Esophagus muscularis mucosa (tissue), 4 donors: ENCODE measurements at places on chromosomes 12 and 14. TPM values are rescaled to one million over a fixed set of nuclear protein-coding genes. Genes with fewer than 3 reads are reported as not detected.

DNA sequence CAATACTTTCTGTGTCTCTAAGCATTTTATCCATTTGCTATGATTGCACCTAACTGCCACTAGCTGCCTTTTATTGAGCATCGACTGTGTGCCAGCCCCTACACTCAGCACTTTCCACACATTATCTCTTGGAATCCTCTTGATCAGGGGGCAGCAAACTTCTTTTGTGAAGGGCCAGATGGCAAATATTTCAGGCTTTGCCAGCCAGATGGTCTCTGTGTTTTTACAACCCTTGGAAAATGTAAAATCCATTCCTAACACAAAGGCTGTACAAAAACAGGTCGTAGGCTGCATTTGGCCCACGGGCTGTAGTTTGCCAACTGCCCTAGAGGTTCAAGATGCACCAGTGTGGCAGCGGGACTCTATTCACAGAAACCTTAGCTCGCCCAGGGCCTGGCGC, 19.5 kb downstream of the FOXN4 start:
- no peak for DNase-seq
- no peaks in the 10 kb centered on the region for H3K27me3 ChIP-seq
- no peak overlapping the region for H3K27ac ChIP-seq
- no peaks in the 10 kb centered on the region for H3K36me3 ChIP-seq
- peaks cover 20% of the 10 kb centered on the region for H3K4me1 ChIP-seq

GRCh38 chr14:67396381-67396970, 15.5 kb downstream of the PLEK2 start:
- no peaks in the 10 kb centered on the region for H3K36me3 ChIP-seq
- no peak overlapping the region for H3K27ac ChIP-seq
- no peaks in the 10 kb centered on the region for H3K4me1 ChIP-seq
- H3K4me3 ChIP-seq = no peak overlapping the region
- H3K27me3 ChIP-seq = peaks cover 6% of the 10 kb centered on the region

- no peaks in the 10 kb centered on the region for H3K36me3 ChIP-seq
- no peak overlapping the region for H3K4me3 ChIP-seq
- peaks cover 6% of the 10 kb centered on the region for H3K27me3 ChIP-seq
- no peaks in the 10 kb centered on the region for H3K4me1 ChIP-seq
- DNase-seq = no peak
- no peak overlapping the region for H3K27ac ChIP-seq
Measured at GRCh38 chr12:49304161-49304560, 9.2 kb downstream of the PRPH start.

- no peaks in the 10 kb centered on the region for H3K36me3 ChIP-seq
- H3K4me1 ChIP-seq = peaks cover 5% of the 10 kb centered on the region
- H3K27ac ChIP-seq = no peak overlapping the region
- H3K4me3 ChIP-seq = no peak overlapping the region
- H3K27me3 ChIP-seq = no peaks in the 10 kb centered on the region
- DNase-seq = no peak
Measured at GRCh38 chr14:49051328-49052060, 534.7 kb downstream of the RPS29 start.

GRCh38 chr12:111445726-111446581, 40.2 kb downstream of the SH2B3 start:
- DNase-seq = peak; percentile 86
- no peak overlapping the region for H3K4me3 ChIP-seq
- H3K4me1 ChIP-seq = peaks cover 94% of the 10 kb centered on the region
- H3K27ac ChIP-seq = peak overlapping the region; percentile 66
- H3K36me3 ChIP-seq = peaks cover 87% of the 10 kb centered on the region
- H3K27me3 ChIP-seq = no peaks in the 10 kb centered on the region

DNA sequence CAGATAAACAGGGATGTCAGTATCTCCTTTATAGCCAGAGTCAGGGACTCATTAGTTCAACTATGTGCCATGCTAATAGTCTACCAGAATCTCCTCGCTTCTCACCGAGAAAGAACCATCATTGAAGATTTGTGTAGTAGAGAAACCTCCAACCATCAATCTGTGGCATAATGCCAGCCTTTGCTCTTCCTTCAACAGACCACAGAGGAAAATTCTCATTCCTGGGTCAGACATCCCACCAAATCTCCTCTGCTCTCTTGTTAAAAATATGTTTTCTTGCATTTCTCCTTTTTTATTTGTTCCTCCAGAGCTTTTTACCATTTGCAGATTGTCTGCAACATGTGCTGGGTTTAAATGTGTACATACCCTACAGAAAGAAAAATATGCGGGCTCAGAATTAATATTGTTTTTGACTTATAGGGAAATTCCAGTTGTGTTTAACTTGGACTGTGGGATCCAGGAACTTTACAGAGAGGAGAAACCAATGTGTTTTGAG, 64.9 kb downstream of the LLPH start:
- no peak overlapping the region for H3K27ac ChIP-seq
- no peaks in the 10 kb centered on the region for H3K27me3 ChIP-seq
- no peaks in the 10 kb centered on the region for H3K4me1 ChIP-seq
- H3K4me3 ChIP-seq = no peak overlapping the region
- no peaks in the 10 kb centered on the region for H3K36me3 ChIP-seq

DNA sequence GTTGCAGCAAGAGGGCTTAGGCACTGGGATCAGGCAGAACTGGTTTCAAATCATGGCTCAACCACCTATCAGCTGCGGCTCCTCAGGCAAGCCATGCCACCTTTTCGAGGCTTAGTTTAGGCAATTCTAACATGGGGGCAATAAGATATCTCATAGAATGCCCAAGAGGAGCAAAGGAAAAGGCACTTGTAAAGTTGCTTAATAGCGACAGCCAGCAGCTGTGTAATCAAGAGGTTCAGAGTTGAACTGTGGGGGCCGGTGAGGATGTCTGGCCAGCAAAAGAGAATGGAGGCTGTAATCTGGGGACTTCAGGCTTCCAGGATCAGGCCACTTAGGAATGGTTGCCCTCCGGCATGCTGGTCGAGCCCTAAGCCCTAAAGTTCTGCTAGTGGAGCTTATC, 3.0 kb upstream of the TCHP start:
- H3K4me1 ChIP-seq = peaks cover 25% of the 10 kb centered on the region
- H3K27me3 ChIP-seq = peaks cover 5% of the 10 kb centered on the region
- DNase-seq = no peak
- no peak overlapping the region for H3K27ac ChIP-seq
- no peaks in the 10 kb centered on the region for H3K36me3 ChIP-seq

DNA sequence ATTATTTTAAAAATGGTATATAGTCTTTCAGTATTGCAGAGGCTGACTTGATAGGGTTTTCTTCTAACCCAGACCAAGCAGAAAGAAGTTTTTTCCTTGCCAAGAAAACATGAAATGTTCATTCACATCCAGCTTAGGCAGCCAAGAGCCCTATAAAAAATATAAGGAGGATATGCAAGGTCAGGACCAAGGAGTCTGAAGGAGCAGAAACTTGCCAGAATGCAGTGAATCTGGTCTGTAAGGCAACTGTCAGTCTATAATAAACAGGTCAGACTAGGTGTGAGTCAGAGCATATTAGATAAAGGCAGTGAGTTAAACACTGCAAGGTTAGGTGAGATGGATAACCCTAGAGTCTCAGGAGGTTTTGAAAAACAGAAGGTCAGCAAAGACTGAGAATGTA, 645.5 kb downstream of the C12orf50 start:
- H3K4me1 ChIP-seq = no peaks in the 10 kb centered on the region
- no peak overlapping the region for H3K27ac ChIP-seq
- no peak overlapping the region for H3K4me3 ChIP-seq
- H3K36me3 ChIP-seq = no peaks in the 10 kb centered on the region
- no peak for DNase-seq

- no peaks in the 10 kb centered on the region for H3K36me3 ChIP-seq
- H3K4me1 ChIP-seq = no peaks in the 10 kb centered on the region
- no peak overlapping the region for H3K27ac ChIP-seq
- DNase-seq = no peak
Measured at GRCh38 chr12:51522696-51523095, 68.3 kb upstream of the SCN8A start.

GRCh38 chr12:7241404-7242005, 52.0 kb downstream of the PEX5 start:
- H3K36me3 ChIP-seq = no peaks in the 10 kb centered on the region
- no peak overlapping the region for H3K4me3 ChIP-seq
- H3K4me1 ChIP-seq = no peaks in the 10 kb centered on the region
- no peak for DNase-seq
- no peaks in the 10 kb centered on the region for H3K27me3 ChIP-seq

DNA sequence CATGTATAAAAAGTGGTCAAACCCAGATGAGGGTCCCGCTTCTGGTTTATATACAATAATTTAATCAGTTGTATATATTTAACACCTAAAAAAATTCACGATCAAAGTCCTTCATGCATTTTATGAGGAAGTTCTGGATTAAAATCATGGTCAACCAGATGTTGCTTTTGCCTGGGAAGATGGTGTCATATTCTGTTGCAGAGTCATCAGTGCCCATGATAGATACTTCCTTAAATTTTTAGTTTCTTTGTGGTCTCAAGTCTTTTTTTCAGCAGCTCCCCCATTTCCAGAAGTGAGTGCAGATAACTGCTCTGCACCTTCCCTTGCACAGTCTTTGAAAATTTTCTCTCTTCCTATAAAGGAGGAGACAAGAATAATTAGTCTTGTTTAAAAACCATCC, 16.1 kb downstream of the ERP29 start:
- H3K27me3 ChIP-seq = no peaks in the 10 kb centered on the region
- DNase-seq = no peak
- H3K27ac ChIP-seq = no peak overlapping the region
- H3K36me3 ChIP-seq = peaks cover 70% of the 10 kb centered on the region

DNA sequence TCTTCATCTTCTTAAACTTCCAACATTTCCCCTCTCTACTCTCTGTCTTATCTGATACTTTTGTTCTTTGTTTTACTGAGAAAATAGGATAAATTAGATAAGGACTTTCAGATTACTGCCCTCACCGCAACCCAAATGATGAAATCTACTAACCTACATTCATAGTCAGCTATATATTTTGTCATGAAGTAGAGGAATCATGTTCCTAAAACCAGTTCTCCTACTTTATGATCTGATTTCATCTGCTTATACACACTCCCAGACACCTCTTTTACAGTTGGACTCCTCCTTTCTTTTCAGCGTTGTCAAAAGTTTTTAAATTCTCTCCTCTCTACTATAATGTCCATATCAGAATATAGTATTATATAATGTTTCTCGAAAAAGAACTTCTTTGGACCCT, 29.7 kb downstream of the MGAT4C start:
- H3K27ac ChIP-seq = no peak overlapping the region
- H3K4me1 ChIP-seq = no peaks in the 10 kb centered on the region
- H3K4me3 ChIP-seq = no peak overlapping the region
- no peak for DNase-seq
- H3K27me3 ChIP-seq = no peaks in the 10 kb centered on the region
- no peaks in the 10 kb centered on the region for H3K36me3 ChIP-seq

GRCh38 chr12:45353944-45354343, 138.0 kb downstream of the ANO6 start:
- DNase-seq = no peak
- H3K4me3 ChIP-seq = no peak overlapping the region
- no peaks in the 10 kb centered on the region for H3K27me3 ChIP-seq
- no peak overlapping the region for H3K27ac ChIP-seq
- H3K4me1 ChIP-seq = peaks cover 71% of the 10 kb centered on the region

DNA sequence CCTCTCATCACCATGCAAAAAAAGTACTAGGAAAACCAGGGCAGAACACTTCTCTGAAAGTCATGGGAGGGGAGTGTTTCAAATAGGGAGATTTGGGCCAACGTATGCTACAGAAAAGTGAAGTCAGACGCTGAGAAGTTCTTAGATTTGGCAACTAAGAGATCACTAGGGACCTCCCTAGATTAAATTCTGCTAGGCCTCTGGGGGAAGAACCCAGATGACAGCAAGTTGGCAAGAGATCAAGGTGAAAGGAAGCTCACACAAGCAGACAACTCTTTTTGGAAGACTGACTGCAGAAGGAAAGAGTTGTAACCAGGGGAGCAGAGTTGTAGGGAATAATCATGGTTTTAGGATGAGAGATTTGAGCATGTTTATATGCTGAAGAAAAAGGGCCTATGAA, 20.7 kb downstream of the IQSEC3 start:
- DNase-seq = no peak
- no peaks in the 10 kb centered on the region for H3K36me3 ChIP-seq
- H3K4me3 ChIP-seq = no peak overlapping the region
- no peaks in the 10 kb centered on the region for H3K27me3 ChIP-seq
- no peaks in the 10 kb centered on the region for H3K4me1 ChIP-seq

GRCh38 chr12:71727958-71728357, 26.7 kb upstream of the RAB21 start:
- no peak for DNase-seq
- H3K4me3 ChIP-seq = no peak overlapping the region
- H3K27ac ChIP-seq = no peak overlapping the region
- no peaks in the 10 kb centered on the region for H3K4me1 ChIP-seq
- H3K27me3 ChIP-seq = no peaks in the 10 kb centered on the region

DNA sequence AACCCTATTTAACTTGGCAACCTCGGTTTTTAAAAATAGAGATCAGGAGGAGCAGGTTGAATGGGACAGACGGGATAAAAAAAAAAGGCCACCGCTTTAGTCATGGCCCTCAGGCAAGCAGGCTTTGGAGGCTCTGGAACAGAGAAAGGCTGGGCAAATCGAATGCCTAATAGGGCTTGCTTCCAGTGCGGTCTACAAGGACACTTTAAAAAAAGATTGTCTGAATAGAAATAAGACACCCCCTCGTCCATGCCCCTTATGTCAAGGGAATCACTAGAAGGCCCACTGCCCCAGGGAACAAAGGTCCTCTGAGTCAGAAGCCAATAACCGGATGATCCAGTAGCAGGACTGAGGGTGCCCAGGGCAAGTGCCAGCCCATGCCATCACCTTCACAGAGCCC, 265.8 kb downstream of the CPNE8 start:
- no peak overlapping the region for H3K4me3 ChIP-seq
- H3K4me1 ChIP-seq = no peaks in the 10 kb centered on the region
- H3K27ac ChIP-seq = no peak overlapping the region
- DNase-seq = no peak

DNA sequence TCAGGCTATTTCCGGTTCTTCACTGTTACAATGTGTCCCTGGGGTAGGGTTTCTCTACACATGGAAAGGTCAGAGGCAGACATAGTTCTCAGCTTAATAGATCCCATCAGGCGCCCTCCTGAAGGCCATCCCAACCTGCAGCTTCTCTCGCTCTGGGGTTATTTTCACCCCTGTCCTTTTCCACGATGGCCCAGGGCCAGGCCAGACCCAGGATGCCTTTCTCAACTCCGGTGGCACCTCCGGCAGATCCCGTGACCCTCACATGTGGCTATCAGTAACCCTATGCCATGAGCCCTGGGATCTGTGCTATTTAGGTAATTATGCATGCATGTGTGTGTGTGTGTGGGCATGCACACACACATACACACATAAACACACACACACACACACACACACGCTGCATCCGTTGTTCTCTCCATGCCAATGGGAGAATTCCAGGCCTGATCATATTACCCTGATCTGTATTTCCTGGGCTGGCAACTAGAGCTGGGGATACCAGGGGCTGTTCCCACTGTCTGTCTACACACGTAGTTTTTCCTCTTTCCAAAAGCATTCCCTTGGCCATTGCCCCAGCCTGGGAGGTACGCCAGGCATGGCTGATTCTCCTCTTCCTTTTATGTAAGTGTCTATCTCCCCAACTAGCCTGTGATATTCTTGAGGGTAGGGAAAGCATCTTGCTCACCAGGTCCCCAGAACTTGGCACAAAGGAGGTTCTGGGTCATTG, 51.2 kb upstream of the NOS1 start:
- H3K4me1 ChIP-seq = peaks cover 3% of the 10 kb centered on the region
- no peak for DNase-seq
- H3K27me3 ChIP-seq = no peaks in the 10 kb centered on the region
- no peak overlapping the region for H3K27ac ChIP-seq
- H3K4me3 ChIP-seq = no peak overlapping the region

The GARIN6 gene
- total RNA-seq = not detected

The KCNH3 gene
- 0.65 TPM for total RNA-seq

The PZP gene
- not detected for total RNA-seq

The PSME2 gene
- 43.4 TPM for total RNA-seq

The BHLHE41 gene
- 20.0 TPM for total RNA-seq

The PTPRO gene
- total RNA-seq = 0.52 TPM

The GALNT6 gene
- 2.7 TPM for total RNA-seq

The OVCH1 gene
- total RNA-seq = 0.17 TPM

The MUCL1 gene
- not detected for total RNA-seq

The SERPINA9 gene
- total RNA-seq = not detected

The SSPN gene
- 36.4 TPM for total RNA-seq

The ACADS gene
- 56.8 TPM for total RNA-seq
